ENCODE measurements at places on chromosomes 16 and 17. TPM values are rescaled to one million over a fixed set of nuclear protein-coding genes. Genes with fewer than 3 reads are reported as not detected.
A peak's percentile ranks its signal among the peaks of the same experiment; 100 is the strongest.

- H3K4me1 ChIP-seq: peaks cover 8% of the 10 kb centered on the region
- H3K27me3 ChIP-seq: peaks cover 2% of the 10 kb centered on the region
- H3K4me3 ChIP-seq: no peak overlapping the region
- H3K36me3 ChIP-seq: no peaks in the 10 kb centered on the region
- no peak overlapping the region for H3K27ac ChIP-seq
- DNase-seq: no peak
These were observed 47.9 kb downstream of the SNX29 start for GRCh38 chr16:12024429-12024828.

GRCh38 chr17:83054518-83055125, 24.8 kb upstream of the METRNL start:
- DNase-seq: peak; percentile 80
- peaks cover 22% of the 10 kb centered on the region for H3K4me1 ChIP-seq
- peaks cover 17% of the 10 kb centered on the region for H3K27me3 ChIP-seq
- H3K36me3 ChIP-seq: no peaks in the 10 kb centered on the region
- peak overlapping the region; percentile 62 for H3K4me3 ChIP-seq
- H3K27ac ChIP-seq: peak overlapping the region; percentile 96

GRCh38 chr17:46964315-46965265, 14.5 kb downstream of the RPRML start:
- H3K27ac ChIP-seq: no peak overlapping the region
- H3K4me1 ChIP-seq: peaks cover 6% of the 10 kb centered on the region
- DNase-seq: no peak

DNA sequence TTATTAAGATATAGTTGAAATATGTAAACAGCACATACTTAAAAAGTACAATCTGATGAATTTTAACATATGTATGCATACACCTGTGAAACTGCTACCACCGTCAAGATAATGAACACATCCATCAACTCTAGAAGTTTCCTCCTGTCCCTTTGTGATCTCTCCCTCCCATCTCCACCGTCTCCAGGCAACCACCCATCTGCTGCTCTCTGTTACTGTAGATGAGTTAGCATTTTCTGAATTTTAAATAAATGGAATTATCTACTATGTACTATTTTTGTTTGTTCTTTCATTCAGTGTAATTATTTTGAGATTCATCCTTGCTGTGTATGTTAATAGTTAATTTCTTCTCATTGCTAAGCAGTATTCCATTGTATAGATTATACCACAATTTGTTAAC, 40.2 kb upstream of the SMPD3 start:
- no peaks in the 10 kb centered on the region for H3K27me3 ChIP-seq
- H3K4me1 ChIP-seq: no peaks in the 10 kb centered on the region
- no peak overlapping the region for H3K27ac ChIP-seq

The PRSS33 gene
- not detected for polyA plus RNA-seq

The KCNH6 gene
- polyA plus RNA-seq: not detected

- no peaks in the 10 kb centered on the region for H3K36me3 ChIP-seq
- DNase-seq: no peak
- peaks cover 1% of the 10 kb centered on the region for H3K27me3 ChIP-seq
- no peaks in the 10 kb centered on the region for H3K4me1 ChIP-seq
These were observed 163.3 kb downstream of the HS3ST2 start for GRCh38 chr16:22977294-22977697.

DNA sequence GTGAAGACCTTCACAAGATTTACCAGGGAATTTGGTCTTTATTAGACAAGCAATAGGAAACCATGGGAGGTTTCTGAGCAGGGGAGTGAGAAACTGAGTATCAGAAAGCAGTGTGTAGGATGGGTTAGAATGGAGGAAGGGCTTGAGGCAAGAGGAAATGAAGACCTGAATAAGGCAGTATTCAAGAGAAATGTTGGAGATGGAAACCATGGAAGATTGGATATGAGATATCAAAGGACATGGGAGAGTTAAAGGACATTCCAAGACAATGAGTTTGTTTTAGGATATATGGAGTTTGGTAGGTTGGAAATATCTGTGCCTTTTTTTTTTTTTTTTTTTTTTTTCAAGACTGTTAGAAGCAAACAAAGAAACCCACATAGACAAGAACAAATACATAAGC, 21.3 kb upstream of the FAM20A start:
- H3K4me3 ChIP-seq: no peak overlapping the region
- H3K27ac ChIP-seq: no peak overlapping the region
- H3K27me3 ChIP-seq: peaks cover 3% of the 10 kb centered on the region
- H3K4me1 ChIP-seq: no peaks in the 10 kb centered on the region
- DNase-seq: no peak
- no peaks in the 10 kb centered on the region for H3K36me3 ChIP-seq

- peaks cover 3% of the 10 kb centered on the region for H3K36me3 ChIP-seq
- peaks cover 1% of the 10 kb centered on the region for H3K27me3 ChIP-seq
- peak overlapping the region; percentile 38 for H3K27ac ChIP-seq
- peaks cover 32% of the 10 kb centered on the region for H3K4me1 ChIP-seq
- no peak for DNase-seq
- H3K4me3 ChIP-seq: no peak overlapping the region
These were observed 64.1 kb downstream of the ADCY9 start for GRCh38 chr16:4052096-4052495.

DNA sequence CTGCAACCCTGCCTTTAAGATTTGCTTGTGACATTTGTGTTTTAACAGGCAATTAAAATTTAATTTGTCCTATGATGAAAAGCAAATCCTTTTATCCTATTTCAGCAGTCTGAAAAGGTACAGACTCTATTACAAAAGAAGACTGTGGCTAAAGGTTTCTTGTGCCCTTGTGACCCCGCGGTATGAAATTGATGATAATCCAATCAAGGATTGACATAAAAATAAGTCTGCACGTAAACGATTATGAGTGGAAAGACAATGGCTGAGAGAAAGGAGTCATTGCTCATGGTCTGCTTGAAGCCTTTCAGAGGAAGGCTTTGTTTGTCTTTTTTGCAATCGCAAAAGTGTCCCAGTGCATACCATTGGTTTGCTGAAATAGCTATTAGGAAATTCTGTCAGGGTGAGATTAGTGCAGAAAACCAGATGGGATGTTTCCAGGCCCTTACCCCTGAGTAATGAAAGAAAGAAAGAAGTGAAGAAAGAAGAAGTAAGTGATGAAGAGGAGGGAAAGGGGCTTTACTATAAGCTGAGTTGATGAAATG, 867.8 kb upstream of the CDH8 start:
- H3K4me1 ChIP-seq: no peaks in the 10 kb centered on the region
- H3K27me3 ChIP-seq: no peaks in the 10 kb centered on the region
- no peak overlapping the region for H3K27ac ChIP-seq
- H3K4me3 ChIP-seq: no peak overlapping the region
- H3K36me3 ChIP-seq: no peaks in the 10 kb centered on the region

DNA sequence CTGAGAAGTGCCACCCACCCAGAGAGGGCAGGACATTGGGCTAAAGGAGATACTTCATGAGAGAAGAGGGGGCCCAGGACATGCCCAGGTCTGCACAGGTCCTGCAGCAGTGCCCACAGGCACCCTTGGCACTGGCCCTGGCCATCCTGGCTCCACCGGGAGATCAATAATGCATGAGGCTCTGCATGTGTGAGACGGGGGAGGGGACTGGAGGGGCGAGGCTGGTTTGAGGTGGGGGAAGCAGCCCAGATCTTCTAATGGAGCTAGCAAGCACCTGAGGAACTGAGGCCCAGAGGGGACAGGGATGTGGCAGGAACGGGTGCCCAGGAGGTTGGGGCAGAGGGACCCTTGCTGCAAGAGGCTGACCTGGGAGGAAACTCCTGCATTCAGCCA, 567 bp downstream of the OSBPL7 start:
- no peak for DNase-seq
- peaks cover 4% of the 10 kb centered on the region for H3K27me3 ChIP-seq
- H3K36me3 ChIP-seq: peaks cover 38% of the 10 kb centered on the region
- peak overlapping the region; percentile 97 for H3K4me3 ChIP-seq
- peaks cover 25% of the 10 kb centered on the region for H3K4me1 ChIP-seq

The GH1 gene
- polyA plus RNA-seq: not detected

GRCh38 chr17:7347630-7348477, 4.1 kb upstream of the KCTD11 start:
- H3K36me3 ChIP-seq: no peaks in the 10 kb centered on the region
- H3K27me3 ChIP-seq: peaks cover 13% of the 10 kb centered on the region
- H3K4me1 ChIP-seq: peaks cover 21% of the 10 kb centered on the region
- no peak overlapping the region for H3K27ac ChIP-seq
- H3K4me3 ChIP-seq: no peak overlapping the region

The TMC7 gene
- polyA plus RNA-seq: not detected

The CCL1 gene
- not detected for polyA plus RNA-seq

- H3K4me3 ChIP-seq: no peak overlapping the region
- DNase-seq: peak; percentile 13
- H3K27me3 ChIP-seq: peaks cover 2% of the 10 kb centered on the region
- no peak overlapping the region for H3K27ac ChIP-seq
These were observed 7.7 kb downstream of the MIEF2 start for GRCh38 chr17:18267927-18268711.

DNA sequence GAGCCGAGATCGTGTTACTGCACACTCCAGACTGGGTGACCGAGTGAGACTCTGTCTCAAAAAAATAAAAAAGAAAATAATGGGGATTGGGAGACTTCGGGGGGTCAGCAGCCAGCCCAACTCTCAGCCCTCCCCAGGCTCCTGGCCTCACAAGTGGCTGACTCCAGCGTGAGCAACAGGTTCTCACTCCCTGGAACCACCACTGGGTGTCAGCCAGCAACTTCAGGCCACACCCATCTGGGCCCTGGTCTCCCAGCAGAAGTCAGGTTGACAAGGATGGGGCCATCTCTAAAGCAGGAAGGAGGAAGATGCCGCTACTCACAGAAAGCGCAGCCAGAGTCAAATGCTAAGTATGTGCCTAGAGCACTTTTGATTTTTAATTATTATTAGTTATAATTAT, 139.4 kb downstream of the C16orf78 start:
- no peak for DNase-seq
- no peaks in the 10 kb centered on the region for H3K27me3 ChIP-seq
- H3K4me1 ChIP-seq: no peaks in the 10 kb centered on the region
- H3K36me3 ChIP-seq: no peaks in the 10 kb centered on the region

DNA sequence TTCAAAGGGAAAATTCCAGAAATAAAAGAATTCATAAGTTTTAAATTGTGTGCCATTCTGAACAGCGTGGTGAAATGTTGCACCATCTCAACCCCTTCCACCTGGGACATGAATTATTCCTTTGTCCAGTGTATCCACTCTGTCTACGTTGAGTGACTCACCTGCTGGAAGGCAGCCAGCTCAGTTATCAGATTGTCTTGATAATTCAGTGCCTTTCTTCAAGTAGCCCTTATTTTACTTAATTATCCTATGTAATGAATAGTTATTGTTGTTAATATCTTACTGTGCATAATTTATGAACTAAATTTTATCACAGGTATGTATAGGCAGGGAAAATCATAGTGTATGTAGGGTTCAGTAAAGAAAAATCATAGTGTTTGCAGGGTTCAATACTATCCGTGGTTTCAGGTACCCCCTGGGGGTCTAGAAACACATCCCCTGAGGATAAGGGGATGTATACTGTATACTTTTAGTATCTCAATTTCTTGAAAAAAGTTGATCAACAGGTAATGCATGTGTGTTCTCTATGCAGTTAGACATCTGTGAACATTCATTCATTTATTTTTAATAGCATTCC, 7.7 kb upstream of the PCTP start:
- H3K36me3 ChIP-seq: no peaks in the 10 kb centered on the region
- no peak overlapping the region for H3K27ac ChIP-seq
- no peak overlapping the region for H3K4me3 ChIP-seq
- H3K27me3 ChIP-seq: peaks cover 4% of the 10 kb centered on the region
- DNase-seq: no peak
